SJCRH30 (cell line): ENCODE measurements at places on chromosomes 11 and 22. TPM values are rescaled to one million over a fixed set of nuclear protein-coding genes. Genes with fewer than 3 reads are reported as not detected.

- no peak for DNase-seq
Observed at GRCh38 chr22:49994361-49995040, 18.1 kb downstream of the IL17REL start.

The CELSR1 gene
- total RNA-seq: not detected in 2 replicates

- no peak for DNase-seq
Observed at GRCh38 chr11:57303280-57303989, 21.3 kb downstream of the TNKS1BP1 start.

The TCP11L1 gene
- 19.2 and 22.7 TPM in 2 replicates for total RNA-seq

DNA sequence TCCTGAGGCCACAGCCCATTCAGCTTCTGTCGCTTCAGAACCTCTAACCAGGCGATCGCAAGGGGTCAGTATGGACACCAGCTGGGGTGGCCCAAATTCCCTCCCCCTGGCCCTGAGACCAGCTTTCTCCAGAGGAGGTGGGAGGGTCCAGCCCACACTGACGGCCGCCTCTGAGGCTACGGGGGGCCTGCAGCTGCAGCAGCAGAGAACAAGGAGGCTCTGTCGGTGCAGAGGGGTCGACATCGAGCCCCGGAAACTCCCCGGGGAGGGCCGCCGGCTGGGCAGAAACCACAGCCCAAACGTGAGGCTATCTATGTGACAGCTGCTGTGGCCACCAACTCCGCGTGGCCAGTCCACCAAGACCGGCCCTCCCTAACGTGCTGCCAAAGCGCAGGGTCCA lies 40.8 kb downstream of the ELFN2 start:
- peak; percentile 78 for DNase-seq

DNA sequence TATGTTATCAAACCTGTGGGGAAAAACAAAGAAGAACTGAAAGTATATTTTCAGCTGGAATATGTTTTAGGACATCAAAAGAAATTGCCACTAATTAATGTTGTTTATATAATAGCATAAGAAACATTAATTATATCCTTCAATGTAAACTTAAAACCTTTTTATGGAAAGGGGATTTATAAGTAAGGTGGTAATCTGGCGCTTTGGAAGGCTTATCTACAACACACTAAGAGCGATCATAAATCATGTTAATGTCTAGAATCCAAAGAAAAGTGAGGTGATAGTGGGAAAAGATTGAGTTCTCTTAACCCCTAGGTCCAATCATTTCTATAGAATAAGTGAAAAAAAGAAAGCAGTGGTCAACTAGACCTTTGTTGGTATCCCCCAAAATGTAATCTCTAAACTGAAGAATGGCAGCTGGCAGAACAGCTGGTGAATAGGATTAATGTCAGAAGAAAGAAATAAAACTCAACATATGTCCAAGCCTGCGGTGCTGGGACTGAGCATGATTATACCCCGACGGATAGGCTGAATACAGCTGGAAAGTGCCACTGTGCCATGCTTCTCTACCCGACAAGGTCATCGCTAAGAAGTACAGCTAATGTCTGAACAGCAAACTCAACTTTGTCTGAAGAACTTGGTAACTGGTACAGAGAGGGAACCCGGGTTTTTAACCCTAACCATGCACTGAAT lies 64.0 kb downstream of the SOX6 start:
- peak; percentile 84 for DNase-seq

The TRIM29 gene
- not detected in 2 replicates for total RNA-seq

The TIMM8B gene
- total RNA-seq: 48.2 and 64.5 TPM in 2 replicates

The FOLH1 gene
- not detected in 2 replicates for total RNA-seq

- no peak for DNase-seq
Observed at GRCh38 chr11:125256541-125257189, 92.1 kb downstream of the PKNOX2 start.

- DNase-seq: no peak
Observed at GRCh38 chr11:132595711-132596134, 936.6 kb downstream of the OPCML start.

The IFT27 gene
- 1.8 and 2.2 TPM in 2 replicates for total RNA-seq

- peak; percentile 90 for DNase-seq
Observed at GRCh38 chr22:50243685-50244419, 971 bp downstream of the TUBGCP6 start.

GRCh38 chr11:76639621-76640020 lies 30.9 kb downstream of the LRRC32 start:
- DNase-seq: no peak

GRCh38 chr22:19629720-19630419 lies 84.4 kb upstream of the SEPTIN5 start:
- DNase-seq: peak; percentile 90

The DNAJB13 gene
- total RNA-seq: not detected in 2 replicates

DNA sequence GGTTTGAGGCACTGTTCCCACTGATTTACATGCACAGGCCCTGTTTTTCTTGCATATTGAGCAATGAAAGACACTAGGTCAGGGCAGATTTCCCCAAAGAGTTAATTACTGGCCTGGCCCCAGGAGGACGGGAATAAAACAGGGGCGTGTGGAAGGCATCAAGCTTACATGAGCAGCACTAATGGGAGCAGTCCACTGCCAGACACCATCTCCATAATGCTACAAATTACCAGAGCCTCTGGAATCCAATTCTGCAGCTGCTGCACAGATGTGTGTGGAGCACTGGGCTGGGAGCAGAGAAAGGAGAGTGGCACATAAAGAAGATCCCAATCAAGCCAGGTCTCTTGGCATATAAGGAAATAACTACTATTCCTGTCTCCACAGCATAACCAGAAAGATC lies 96.9 kb downstream of the CCDC34 start:
- no peak for DNase-seq

GRCh38 chr11:41003339-41004282 lies 455.8 kb downstream of the LRRC4C start:
- no peak for DNase-seq

DNA sequence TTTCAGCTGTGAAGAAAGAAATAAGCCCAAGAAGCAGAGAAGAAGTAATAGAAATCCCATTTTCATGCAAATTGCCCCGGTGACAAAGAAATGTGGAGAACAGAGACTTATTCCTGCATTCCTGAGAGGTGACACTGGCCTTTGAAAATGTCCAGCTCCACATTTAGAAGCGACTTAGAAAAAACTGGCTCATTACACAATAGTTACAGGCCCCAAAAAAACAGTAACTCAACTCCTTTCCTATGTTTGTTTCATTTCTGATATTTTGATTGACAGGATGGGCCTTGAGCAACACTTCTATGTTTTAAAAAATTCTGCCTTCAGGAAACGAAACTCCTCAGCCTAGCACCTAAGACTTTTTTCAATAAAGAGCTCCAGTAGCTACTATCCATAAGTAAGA lies 726.9 kb upstream of the TENM4 start:
- DNase-seq: no peak

- DNase-seq: no peak
Observed at GRCh38 chr11:131854391-131854790, 484.0 kb downstream of the NTM start.

GRCh38 chr11:27204529-27204928 lies 158.5 kb downstream of the CCDC34 start:
- DNase-seq: no peak

- DNase-seq: peak; percentile 63
Observed at GRCh38 chr22:48660790-48661740, 1166.6 kb downstream of the BRD1 start.

- no peak for DNase-seq
Observed at GRCh38 chr22:38300946-38301345, 16.3 kb downstream of the CSNK1E start.

DNA sequence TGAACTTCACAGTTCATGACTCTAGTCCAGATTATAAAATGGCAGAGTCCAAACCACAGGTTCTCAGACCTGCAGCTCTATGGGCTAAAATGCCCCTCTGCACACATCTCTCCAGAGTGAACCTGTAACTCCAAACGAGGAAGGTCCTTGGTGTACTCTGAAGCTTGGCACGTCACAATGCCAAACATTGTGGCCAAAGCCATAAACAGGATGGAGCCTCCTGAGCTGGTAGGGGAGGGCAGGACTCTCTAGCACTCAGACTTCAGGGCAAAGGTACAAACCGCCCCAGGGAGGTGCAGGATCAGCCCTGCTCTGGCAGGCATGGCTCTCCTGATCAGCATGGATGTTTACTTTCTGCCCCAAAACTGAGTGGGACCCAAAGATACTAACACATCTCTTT lies 2.3 kb downstream of the SCUBE2 start:
- DNase-seq: no peak

- no peak for DNase-seq
Observed at GRCh38 chr11:116052603-116053547, 548.7 kb upstream of the CADM1 start.

The HPX gene
- total RNA-seq: not detected in 2 replicates

The OR52A1 gene
- not detected in 2 replicates for total RNA-seq

- DNase-seq: peak; percentile 61
Observed at GRCh38 chr11:99370549-99371216, 349.9 kb downstream of the CNTN5 start.

The TRPC6 gene
- total RNA-seq: not detected in 2 replicates
